Naive thymus-derived CD4-positive, alpha-beta T cell (primary cell): ENCODE measurements at places on chromosomes 4 and X. TPM values are rescaled to one million over a fixed set of nuclear protein-coding genes. Genes with fewer than 3 reads are reported as not detected.

DNA sequence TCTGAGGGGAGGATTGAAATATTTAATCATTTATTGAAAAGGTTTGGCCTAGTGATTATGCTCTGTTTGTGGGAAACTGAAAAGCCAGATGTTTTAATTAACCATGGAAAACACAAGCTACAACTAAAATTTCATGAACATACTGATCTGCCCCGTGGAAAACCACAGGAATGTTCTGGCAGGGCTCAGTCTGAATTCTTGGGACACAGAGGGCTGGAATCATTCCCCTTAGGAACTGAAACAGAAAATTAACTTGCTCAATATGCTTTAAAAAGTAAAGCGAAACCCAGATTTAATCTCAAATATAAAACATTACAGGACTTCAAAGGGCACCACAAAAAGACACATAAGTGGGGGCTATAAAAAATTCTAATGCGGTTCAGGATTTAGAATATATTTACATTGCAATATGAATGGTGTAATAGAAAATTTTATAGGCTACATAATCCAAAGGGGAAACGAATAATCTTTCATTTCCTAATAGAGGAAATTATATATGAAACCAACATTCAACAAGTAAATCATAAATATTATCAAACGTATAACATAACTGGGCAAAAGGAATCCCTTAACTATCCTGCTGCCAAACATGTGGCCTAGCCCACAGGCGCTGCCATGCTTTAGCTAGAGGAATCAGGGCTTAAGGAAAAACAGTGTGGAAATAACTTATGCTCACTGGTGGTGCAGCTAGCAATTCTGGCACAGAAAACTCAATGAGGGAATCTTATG lies 70.9 kb downstream of the APBB2 start:
- no peaks in the 10 kb centered on the region for H3K36me3 ChIP-seq
- H3K27ac ChIP-seq = no peak overlapping the region
- H3K4me3 ChIP-seq = no peak overlapping the region
- H3K27me3 ChIP-seq = no peaks in the 10 kb centered on the region

DNA sequence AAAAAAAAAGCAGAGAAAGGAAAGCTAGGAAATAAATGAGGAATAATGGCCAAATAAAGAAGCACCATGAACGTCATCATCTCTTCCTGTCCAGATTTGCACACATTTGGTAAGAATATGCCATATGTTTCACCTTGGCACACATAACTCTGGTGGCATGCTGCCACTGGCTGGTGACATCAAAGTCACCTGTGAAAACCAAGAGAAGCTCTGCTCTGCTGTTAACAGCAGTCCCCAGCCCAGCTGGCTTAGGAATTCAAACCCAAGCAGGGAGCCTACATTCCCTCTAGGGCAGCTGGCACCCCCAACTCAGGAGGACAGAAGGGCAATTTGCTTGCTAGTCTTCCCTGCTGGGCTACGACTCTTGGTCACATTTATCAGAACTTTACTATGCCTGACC lies 77.6 kb downstream of the RASL11B start:
- no peaks in the 10 kb centered on the region for H3K4me1 ChIP-seq
- H3K36me3 ChIP-seq = no peaks in the 10 kb centered on the region
- H3K27me3 ChIP-seq = no peaks in the 10 kb centered on the region
- H3K4me3 ChIP-seq = no peak overlapping the region
- H3K27ac ChIP-seq = no peak overlapping the region
- DNase-seq = no peak

GPRASP3 gene
- 2.7 TPM for total RNA-seq

- no peaks in the 10 kb centered on the region for H3K4me1 ChIP-seq
- H3K36me3 ChIP-seq = no peaks in the 10 kb centered on the region
- H3K27me3 ChIP-seq = no peaks in the 10 kb centered on the region
- no peak for DNase-seq
- no peak overlapping the region for H3K4me3 ChIP-seq
Measured at GRCh38 chr4:8675383-8675782, 82.8 kb downstream of the CPZ start.

- no peak overlapping the region for H3K4me3 ChIP-seq
- no peaks in the 10 kb centered on the region for H3K27me3 ChIP-seq
- no peak for DNase-seq
- no peak overlapping the region for H3K27ac ChIP-seq
- H3K36me3 ChIP-seq = no peaks in the 10 kb centered on the region
- H3K4me1 ChIP-seq = no peaks in the 10 kb centered on the region
Measured at GRCh38 chrX:100484971-100485370, 74.9 kb upstream of the PCDH19 start.

DNA sequence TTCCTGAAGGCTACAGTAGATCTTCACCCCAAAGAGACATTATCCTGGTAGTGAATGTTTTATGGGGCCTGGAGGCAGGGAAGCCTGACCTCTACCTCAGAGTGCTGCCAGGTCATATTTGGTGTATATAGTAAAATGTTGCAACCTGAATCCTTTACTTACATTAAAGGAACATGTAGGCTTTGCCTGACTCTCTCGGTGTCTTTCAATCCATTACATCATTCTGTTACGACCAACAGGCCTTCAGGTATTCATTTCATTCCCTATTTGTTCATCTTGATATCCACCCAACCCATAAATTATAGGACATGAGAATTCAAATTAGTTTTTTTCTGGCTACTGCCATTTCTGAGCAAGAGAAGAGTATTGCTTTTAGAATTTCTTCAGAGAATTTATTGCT lies 116.5 kb downstream of the CFAP299 start:
- no peak overlapping the region for H3K4me3 ChIP-seq
- H3K27me3 ChIP-seq = no peaks in the 10 kb centered on the region
- no peaks in the 10 kb centered on the region for H3K36me3 ChIP-seq
- H3K27ac ChIP-seq = no peak overlapping the region
- no peaks in the 10 kb centered on the region for H3K4me1 ChIP-seq
- DNase-seq = no peak
